Activated CD4-positive, alpha-beta T cell treated with anti-CD3 and anti-CD28 coated beads for 36 hours (primary cell): ENCODE measurements at places on chromosomes 12 and 14. TPM values are rescaled to one million over a fixed set of nuclear protein-coding genes. Genes with fewer than 3 reads are reported as not detected.

The DLK1 gene
- not detected for total RNA-seq

The DNAI7 gene
- not detected for total RNA-seq

The IGFBP6 gene
- 2.4 TPM for total RNA-seq

The TBC1D30 gene
- total RNA-seq: 0.37 TPM

- no peak overlapping the region for H3K27ac ChIP-seq
- no peaks in the 10 kb centered on the region for H3K27me3 ChIP-seq
- H3K4me1 ChIP-seq: no peaks in the 10 kb centered on the region
- H3K4me3 ChIP-seq: no peak overlapping the region
- H3K36me3 ChIP-seq: no peaks in the 10 kb centered on the region
- no peak for DNase-seq
Observed at GRCh38 chr12:82964446-82964845, 277.7 kb downstream of the TMTC2 start.

GRCh38 chr12:19683178-19683927 is 244.1 kb downstream of the AEBP2 start:
- H3K36me3 ChIP-seq: peaks cover 4% of the 10 kb centered on the region
- H3K27ac ChIP-seq: no peak overlapping the region
- no peak overlapping the region for H3K4me3 ChIP-seq
- H3K27me3 ChIP-seq: no peaks in the 10 kb centered on the region
- DNase-seq: no peak
- peaks cover 18% of the 10 kb centered on the region for H3K4me1 ChIP-seq

DNA sequence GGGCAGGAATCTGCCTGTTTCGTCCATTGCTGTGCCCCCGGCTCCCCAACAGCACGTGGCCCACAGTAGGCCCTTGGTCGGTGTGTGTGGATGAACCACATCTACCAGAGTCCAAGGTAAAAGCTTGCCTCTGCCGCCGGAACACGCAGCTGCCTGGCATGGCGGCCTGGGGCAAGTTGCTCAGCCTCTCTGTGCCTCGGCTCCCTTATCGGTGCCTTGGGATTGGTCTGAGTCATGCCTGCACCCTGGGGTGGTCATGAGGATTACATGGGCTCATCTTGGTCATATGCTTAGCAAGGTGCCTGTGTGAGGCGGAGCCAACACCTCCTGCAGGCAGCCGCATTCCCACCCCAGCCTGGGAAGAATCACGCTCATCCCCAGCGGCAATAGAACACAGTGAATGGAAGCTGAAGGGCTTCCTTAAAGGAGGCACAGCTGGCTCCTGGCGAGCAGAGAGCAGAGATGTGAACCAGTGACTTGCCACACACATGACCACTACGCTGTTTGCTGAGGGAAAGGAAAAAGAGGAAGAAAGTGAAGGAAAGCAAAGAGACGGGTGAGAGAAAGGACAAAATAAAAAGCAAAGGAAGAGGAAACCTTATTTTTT is 5.5 kb upstream of the SCARB1 start:
- H3K27ac ChIP-seq: no peak overlapping the region
- H3K4me1 ChIP-seq: peaks cover 12% of the 10 kb centered on the region
- no peaks in the 10 kb centered on the region for H3K36me3 ChIP-seq
- H3K27me3 ChIP-seq: peaks cover 10% of the 10 kb centered on the region

DNA sequence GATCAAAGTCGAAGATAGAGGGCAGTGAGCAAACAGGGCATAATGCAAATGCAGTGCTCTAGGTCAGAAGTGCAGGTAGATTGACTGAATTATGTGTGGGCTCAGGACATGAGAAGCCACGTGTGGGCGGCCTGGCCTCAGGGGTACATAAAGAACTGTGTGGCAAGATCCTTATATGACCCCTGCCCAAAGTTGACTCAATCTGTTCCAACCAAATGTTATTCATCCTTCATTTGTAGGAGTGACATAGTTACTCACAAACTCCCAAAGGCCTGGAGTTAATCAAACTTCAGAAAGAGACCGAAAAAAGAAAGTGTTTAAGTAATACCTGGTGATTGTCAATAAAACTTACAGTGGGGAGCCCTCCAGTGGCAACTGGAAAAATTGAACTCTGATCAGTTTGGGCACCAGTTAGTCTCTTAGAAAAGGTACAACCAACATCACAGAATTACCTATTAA is 150.4 kb upstream of the FAR2 start:
- H3K36me3 ChIP-seq: no peaks in the 10 kb centered on the region
- no peaks in the 10 kb centered on the region for H3K4me1 ChIP-seq
- H3K27ac ChIP-seq: no peak overlapping the region
- H3K4me3 ChIP-seq: no peak overlapping the region
- DNase-seq: peak; percentile 26

- H3K4me3 ChIP-seq: no peak overlapping the region
- peaks cover 7% of the 10 kb centered on the region for H3K36me3 ChIP-seq
- H3K27ac ChIP-seq: no peak overlapping the region
- peak; percentile 21 for DNase-seq
Observed at GRCh38 chr12:39587225-39587624, 32.4 kb downstream of the ABCD2 start.

- no peaks in the 10 kb centered on the region for H3K36me3 ChIP-seq
- no peak overlapping the region for H3K27ac ChIP-seq
- peaks cover 3% of the 10 kb centered on the region for H3K4me1 ChIP-seq
Observed at GRCh38 chr12:41920355-41920754, 224.3 kb downstream of the GXYLT1 start.

- no peak for DNase-seq
- H3K27ac ChIP-seq: no peak overlapping the region
- H3K27me3 ChIP-seq: peaks cover 15% of the 10 kb centered on the region
- no peak overlapping the region for H3K4me3 ChIP-seq
- H3K4me1 ChIP-seq: no peaks in the 10 kb centered on the region
Observed at GRCh38 chr14:69895109-69895508, 15.9 kb downstream of the SMOC1 start.

DNA sequence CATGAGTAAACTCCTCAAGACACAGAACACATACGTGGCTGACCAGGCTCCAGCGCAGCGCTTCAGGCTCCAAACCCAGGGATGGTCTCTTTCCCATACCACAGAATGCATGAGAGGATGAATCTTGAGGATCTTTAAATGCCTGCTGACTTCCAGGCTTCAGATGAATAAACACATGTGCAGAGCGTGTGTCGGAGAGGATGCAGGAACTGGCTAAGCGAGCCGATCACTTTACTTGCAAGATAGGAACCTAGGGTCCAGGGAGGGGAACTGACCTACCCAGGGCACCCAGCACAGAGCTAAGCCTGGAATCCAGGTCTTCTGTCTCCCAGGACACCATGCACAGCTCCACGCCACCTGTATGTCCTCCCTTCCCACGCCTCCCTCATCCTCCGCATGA is 209.8 kb downstream of the BCL11B start:
- H3K27ac ChIP-seq: no peak overlapping the region
- no peak overlapping the region for H3K4me3 ChIP-seq
- H3K4me1 ChIP-seq: peaks cover 4% of the 10 kb centered on the region
- no peaks in the 10 kb centered on the region for H3K36me3 ChIP-seq
- no peaks in the 10 kb centered on the region for H3K27me3 ChIP-seq

DNA sequence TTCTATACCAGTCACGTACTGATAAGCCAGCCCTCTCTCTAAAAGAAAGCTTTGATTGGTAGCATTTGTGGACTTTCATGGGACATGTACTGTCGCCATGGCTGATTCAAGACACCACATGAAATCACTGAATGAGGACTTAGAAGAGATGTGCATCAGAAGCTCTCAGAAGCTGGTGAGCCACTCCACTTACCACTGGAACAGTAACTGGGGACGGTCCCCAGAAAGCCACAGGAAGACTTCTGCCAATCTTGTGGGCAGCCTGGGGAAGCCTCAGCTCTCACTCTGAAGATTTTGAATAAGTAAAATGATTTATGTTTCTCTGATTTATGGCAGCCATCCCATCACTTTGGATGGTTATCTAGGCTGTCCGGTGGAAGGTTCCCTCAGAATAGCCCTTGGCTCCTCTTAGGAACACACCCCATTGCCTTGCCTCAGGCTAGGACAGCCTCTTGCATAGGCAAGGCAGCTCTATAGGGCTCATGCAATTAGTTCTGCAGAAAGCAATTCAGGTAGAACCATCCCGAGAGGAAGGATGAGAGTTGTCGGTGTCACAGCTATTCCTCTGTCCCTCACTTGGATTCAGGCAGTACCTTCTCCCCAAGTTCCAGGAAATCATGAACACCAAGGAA is 9.8 kb downstream of the DHRS1 start:
- peak overlapping the region; percentile 21 for H3K4me3 ChIP-seq
- H3K36me3 ChIP-seq: peaks cover 31% of the 10 kb centered on the region
- peak overlapping the region; percentile 25 for H3K27ac ChIP-seq
- H3K4me1 ChIP-seq: peaks cover 28% of the 10 kb centered on the region

- DNase-seq: no peak
- no peak overlapping the region for H3K27ac ChIP-seq
- H3K4me1 ChIP-seq: no peaks in the 10 kb centered on the region
- no peak overlapping the region for H3K4me3 ChIP-seq
- peaks cover 1% of the 10 kb centered on the region for H3K36me3 ChIP-seq
Observed at GRCh38 chr14:98591161-98591560, 680.8 kb downstream of the BCL11B start.

DNA sequence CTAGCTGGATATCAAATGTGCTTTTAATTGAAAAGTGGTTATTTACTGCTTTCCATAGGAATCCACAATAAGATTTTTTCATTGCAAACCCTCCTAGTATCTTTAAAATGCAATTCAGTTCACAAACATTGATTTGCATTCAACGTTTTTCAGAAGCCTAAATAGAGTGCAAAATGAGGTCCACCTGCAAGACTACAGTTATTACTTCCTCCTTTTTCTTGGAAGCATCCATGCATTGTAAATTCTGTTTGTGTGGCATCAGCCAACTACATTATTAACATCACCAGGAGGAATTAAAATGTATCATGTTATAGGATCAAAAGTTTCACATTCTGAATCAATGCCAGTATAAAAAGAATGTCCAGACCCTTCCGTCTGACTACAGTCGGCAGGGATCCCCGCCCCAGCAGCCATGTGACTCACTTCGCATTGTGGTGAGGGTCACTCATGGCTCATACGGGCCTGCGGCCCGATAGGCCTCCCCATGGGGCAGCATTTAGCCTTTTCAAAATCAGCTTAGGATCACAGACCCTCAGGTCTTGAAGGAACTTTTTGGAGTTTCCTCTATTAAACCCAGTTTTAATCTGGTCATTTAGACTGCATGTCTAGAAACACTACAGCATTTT is 46.3 kb downstream of the NTF3 start:
- H3K27me3 ChIP-seq: peaks cover 20% of the 10 kb centered on the region
- no peak overlapping the region for H3K27ac ChIP-seq
- H3K36me3 ChIP-seq: no peaks in the 10 kb centered on the region
- no peak for DNase-seq
- no peaks in the 10 kb centered on the region for H3K4me1 ChIP-seq

DNA sequence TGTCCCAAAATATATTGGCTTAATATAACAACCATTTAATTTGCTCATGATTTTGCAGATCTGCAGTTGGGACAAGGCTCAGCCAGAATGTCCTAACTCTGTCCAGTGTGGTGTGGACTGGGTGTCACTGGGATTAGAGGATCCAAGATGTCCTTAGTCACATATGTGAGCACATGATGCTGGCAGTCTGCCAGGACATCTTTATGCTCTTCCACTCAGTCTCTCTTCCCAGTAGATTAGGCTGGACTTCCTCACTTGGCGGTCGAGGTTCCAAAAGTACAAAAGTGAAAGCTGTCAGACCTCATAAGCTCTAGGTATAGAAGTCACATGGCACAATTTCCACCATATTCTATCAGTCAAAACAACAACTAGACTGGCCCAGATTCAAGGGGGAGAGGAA is 167.9 kb upstream of the NTF3 start:
- no peak for DNase-seq
- no peak overlapping the region for H3K4me3 ChIP-seq
- no peak overlapping the region for H3K27ac ChIP-seq
- H3K27me3 ChIP-seq: no peaks in the 10 kb centered on the region
- no peaks in the 10 kb centered on the region for H3K36me3 ChIP-seq

DNA sequence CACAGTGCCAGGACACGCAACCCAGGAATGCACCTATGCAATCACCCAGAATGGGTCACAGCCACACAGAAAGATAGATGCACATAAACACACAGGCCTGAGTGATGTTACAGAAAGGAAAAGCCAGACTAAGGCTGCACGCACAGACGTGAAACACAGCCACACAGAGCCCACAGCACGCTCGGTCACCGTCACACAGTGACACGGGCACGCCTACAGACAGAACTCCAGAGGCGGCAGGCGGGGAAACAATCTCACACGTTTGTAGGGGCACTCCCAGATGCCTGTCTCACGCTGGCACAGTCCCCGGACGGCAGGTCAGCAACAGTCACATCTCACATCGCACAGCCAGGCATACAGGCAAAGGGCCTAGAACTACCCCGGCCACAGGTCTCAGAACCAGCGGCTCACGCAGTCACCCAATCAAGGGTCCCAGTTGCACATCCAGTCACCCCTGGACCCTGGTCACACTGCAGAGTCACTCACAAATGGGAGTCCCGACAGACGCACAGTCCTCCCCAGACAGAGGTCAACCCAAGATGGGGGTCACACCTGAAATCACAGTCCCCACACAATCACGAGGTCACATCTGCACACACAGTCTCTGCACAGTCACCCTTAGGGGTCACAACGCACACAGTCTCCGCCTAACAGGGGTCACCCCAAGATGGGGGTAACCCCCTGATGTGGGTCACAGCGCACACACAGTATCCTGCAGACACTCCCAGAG is 790 bp downstream of the SSH1 start:
- peaks cover 15% of the 10 kb centered on the region for H3K36me3 ChIP-seq
- peak overlapping the region; percentile 82 for H3K4me3 ChIP-seq
- H3K27ac ChIP-seq: peak overlapping the region; percentile 86
- DNase-seq: peak; percentile 81
- H3K4me1 ChIP-seq: peaks cover 43% of the 10 kb centered on the region
- peaks cover 2% of the 10 kb centered on the region for H3K27me3 ChIP-seq

DNA sequence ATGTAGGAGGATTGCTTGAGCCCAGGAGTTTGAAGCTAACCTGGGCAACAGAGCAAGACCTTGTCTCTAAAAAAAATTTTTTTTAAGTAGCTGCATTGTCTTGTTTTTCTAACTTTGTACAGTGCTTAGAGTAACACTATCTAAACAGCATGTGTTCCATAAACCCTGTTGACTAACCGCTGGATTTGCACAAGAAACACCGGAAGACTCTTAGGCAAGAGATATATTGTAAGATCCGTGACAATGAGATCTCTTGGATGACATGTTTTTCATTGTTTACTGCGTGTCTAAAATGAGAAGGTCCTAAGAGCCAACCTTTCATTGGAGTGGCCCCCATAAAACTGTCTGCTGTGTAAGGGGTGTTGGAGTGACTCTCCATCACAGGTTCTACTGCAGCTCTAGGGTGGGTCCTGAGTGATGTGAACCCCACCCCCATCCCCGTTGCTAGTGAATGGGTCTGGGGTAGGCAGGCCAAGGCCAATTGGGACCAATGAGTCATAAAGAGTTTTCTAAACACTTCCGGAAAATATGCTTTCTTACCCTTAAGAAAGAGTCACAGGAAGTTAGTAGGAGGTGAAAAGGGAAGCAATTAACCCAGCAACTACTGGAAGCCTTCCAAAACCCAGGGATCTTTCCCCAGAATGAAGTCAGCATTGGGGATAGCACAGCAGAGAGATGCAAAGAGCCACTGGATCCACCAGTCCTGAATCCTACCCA is 24.3 kb upstream of the PCNX1 start:
- H3K27ac ChIP-seq: peak overlapping the region; percentile 38
- H3K4me3 ChIP-seq: no peak overlapping the region
- DNase-seq: no peak
- peaks cover 64% of the 10 kb centered on the region for H3K4me1 ChIP-seq
